Astrocyte of the spinal cord (primary cell): ENCODE measurements at places on chromosomes 1 and 21.

DNA sequence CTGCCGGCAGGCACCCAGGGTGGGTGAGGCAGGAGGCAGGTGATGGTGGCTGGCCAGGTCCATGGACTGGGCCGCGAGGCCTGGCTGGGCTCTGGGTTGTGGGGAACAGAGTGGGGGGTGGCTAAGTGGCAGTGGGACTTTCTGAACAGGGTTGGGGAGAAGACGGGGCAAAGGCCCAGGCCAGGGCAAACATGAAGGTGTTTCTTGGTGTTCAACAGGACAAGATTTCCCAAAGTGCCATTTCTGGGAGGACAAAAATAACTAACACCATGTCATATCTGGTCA lies 26.8 kb downstream of the STUM start:
- DNase-seq: no peak

GRCh38 chr1:203202431-203203245 lies 16.1 kb upstream of the CHI3L1 start:
- DNase-seq: peak; percentile 3

DNA sequence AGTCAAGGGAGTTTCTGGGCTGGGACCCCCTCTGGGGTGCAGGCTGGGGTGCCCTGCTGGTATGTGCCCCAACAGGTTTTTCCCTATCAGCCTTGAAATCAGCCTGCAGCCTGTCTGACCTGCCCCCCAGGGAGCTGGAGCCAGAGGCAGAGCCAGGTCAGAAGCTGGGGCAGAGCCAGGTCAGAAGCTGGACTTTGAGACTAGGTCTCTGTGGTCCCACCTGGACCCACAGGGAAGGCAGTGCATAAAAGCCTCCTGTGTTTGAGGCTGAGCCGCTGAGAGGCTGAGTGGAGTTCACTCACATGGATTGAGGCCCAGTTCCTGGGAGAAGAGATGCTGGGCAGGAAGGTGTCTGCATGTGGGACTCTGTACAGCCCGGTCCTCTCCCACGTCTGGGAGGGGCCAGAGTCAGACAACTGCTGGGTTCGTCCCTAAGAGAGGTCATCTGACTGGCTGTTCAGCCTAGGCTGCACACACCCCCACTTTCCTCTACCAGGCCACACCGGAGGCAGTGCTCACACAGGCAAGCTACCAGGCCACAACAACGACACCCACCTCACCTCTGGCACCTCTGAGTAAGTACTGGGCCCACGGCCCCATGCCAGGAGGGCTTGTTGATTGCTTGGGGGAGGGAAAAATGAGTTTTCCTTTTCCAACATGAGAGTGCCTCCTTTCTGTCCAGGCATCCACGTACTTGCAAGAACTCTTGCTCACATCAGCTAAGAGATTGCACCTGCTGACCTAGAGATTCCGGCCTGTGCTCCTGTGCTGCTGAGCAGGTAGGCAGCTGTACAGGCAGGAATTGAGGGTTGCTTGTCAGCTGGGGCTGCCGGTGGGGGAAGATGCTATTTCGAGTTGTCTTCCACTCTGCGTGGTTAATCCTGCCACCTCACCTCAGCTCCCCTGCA lies at the start of gene ANXA9:
Gene ANXA9 (plus strand): TSS at position 488 of the 908 bp plus-strand sequence. CDS start 814 bp downstream, outside the sequence.
- no peak for DNase-seq

GRCh38 chr1:18948913-18949685 lies 7.4 kb downstream of the IFFO2 start:
- DNase-seq: peak; percentile 68
